ENCODE measurements at places on chromosomes 7 and 10.
A peak's percentile ranks its signal among the peaks of the same experiment; 100 is the strongest.

DNA sequence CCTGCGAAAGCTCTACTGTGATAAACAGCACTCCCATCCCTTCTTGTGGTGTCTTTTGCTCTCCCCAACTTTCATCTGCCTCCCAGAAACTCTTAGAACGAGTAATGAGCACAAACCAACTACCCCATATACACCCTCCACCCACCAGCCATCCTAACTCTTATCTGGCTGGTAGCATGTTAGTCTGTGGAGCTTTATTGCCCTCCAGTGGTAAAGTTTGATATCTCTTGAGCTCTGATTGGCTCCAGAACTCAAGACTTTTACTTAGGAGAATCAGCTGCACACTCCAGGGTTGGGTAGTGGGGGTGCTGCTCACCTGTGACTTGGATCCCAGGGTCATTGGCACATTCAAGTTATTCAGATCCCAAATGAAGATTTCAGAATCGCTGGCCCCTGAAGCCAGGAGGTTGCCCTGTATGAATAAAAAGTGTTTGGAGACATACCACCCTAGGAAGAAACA lies 10.9 kb downstream of the SEC31B start:
- H3K27me3 ChIP-seq = no peaks in the 10 kb centered on the region
- H3K4me1 ChIP-seq = no peaks in the 10 kb centered on the region
- H3K4me3 ChIP-seq = no peak overlapping the region
- DNase-seq = no peak
- H3K27ac ChIP-seq = no peak overlapping the region
- H3K36me3 ChIP-seq = peaks cover 81% of the 10 kb centered on the region

DNA sequence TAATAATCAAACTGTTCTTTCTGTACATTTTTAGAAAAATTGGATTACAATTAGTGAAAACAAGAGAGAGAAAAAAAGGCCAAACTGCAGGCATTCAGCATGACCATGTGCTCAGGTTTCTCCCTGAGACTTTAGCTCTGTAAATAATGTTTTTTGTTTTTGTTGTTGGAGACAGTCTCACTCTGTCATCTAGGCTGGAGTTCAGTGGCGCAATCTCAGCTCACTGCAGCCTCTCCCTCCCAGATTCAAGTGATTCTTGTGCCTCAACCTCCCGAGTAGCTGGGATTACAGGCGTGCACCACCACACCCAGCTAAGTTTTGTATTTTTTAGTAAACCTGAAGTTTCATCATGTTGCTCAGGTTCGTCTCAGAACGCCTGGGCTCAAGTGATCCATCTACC lies 23.0 kb downstream of the BZW2 start:
- H3K27me3 ChIP-seq = no peaks in the 10 kb centered on the region
- peak overlapping the region; percentile 85 for H3K27ac ChIP-seq
- H3K36me3 ChIP-seq = no peaks in the 10 kb centered on the region
- peaks cover 17% of the 10 kb centered on the region for H3K4me1 ChIP-seq

DNA sequence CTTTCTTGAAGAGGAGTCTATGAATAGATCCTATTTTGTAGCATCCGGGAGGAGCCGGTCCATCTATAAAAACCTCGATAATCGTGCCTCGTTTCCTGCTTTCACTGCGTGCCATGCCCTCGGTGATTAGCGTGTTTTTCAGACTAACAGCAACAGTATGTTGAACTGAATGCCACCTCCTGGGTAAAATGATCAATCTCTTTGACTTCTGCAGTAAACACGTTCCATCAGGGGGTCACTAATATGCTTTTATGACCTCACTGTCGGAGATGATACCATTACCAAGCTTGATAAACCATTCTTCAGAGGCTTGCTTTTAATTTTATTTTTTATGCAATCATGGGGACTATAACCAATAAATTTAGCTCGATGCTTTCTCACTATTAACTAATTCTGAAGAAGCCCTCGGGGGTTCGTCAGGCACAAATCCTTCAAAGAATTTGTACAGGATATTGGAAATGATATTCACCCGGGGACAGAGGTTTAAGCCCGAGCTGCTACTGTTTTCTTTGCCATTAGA lies 228.3 kb downstream of the ADARB2 start:
- H3K4me3 ChIP-seq = no peak overlapping the region
- no peaks in the 10 kb centered on the region for H3K36me3 ChIP-seq
- no peak for DNase-seq
- no peak overlapping the region for H3K27ac ChIP-seq

GRCh38 chr7:121499624-121500023 lies 103.5 kb upstream of the FAM3C start:
- H3K4me1 ChIP-seq = no peaks in the 10 kb centered on the region
- H3K4me3 ChIP-seq = no peak overlapping the region
- no peaks in the 10 kb centered on the region for H3K36me3 ChIP-seq
- DNase-seq = no peak
- H3K27ac ChIP-seq = no peak overlapping the region
- H3K27me3 ChIP-seq = no peaks in the 10 kb centered on the region

DNA sequence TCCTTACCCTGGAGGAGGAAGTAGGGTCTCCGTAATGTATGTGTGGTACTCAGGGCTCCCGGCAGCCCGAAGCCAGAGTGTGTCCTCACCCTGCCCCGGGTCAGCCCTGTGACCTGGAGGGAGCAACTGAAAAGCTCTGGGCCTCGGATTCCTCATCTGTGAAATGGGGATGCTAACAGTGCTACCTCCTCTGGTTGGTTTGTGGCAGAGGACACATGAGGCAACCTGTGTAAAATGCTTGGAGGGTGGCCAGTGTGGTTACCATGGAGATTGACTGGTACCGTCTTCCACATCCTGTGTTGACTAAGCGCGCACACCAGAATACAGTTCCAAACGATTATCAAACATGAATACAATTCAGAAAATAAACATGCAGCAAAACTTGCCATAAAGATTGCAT lies 163.8 kb upstream of the KLF6 start:
- H3K36me3 ChIP-seq = no peaks in the 10 kb centered on the region
- no peak overlapping the region for H3K4me3 ChIP-seq
- H3K27ac ChIP-seq = peak overlapping the region; percentile 5
- no peaks in the 10 kb centered on the region for H3K27me3 ChIP-seq
- no peaks in the 10 kb centered on the region for H3K4me1 ChIP-seq

GRCh38 chr10:43410345-43410744 lies 1.4 kb upstream of the HNRNPF start:
- H3K27ac ChIP-seq = no peak overlapping the region
- H3K27me3 ChIP-seq = no peaks in the 10 kb centered on the region
- DNase-seq = no peak

- DNase-seq = no peak
- H3K4me1 ChIP-seq = no peaks in the 10 kb centered on the region
- H3K27me3 ChIP-seq = no peaks in the 10 kb centered on the region
- no peak overlapping the region for H3K4me3 ChIP-seq
- H3K27ac ChIP-seq = no peak overlapping the region
These were observed 6.6 kb downstream of the PILRB start for GRCh38 chr7:100364480-100364879.

- H3K27ac ChIP-seq = no peak overlapping the region
- DNase-seq = no peak
- H3K4me1 ChIP-seq = no peaks in the 10 kb centered on the region
- H3K4me3 ChIP-seq = no peak overlapping the region
These were observed 18.3 kb downstream of the VWDE start for GRCh38 chr7:12385364-12385786.

DNA sequence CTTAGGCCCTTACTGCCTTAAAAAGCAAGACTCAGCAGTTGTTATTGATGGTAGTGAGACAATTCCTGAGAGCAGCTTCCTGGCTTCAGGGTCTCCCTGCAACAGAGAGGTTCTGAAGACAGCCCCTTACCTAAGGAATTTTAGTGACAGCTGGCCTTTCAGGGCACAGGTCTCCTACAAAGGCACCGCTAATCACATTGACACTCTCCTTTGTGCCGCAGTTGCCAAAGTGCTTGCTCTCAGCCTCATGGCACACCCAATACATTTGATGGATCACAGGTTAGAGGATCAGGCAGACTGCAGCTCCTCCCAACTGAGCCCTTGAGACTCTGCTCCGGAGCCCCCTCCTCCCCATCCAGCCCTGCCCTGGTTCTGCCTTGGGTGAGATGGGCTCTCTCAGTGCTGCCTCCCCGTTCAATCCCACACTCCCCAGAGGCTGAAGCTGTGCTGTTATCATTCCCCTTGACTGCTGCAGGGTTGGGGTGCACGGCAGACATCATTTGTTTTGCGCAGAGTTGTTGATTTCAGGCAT lies 198.2 kb downstream of the EMX2 start:
- no peaks in the 10 kb centered on the region for H3K4me1 ChIP-seq
- H3K27ac ChIP-seq = no peak overlapping the region
- H3K27me3 ChIP-seq = peaks cover 2% of the 10 kb centered on the region
- no peaks in the 10 kb centered on the region for H3K36me3 ChIP-seq
- no peak for DNase-seq

DNA sequence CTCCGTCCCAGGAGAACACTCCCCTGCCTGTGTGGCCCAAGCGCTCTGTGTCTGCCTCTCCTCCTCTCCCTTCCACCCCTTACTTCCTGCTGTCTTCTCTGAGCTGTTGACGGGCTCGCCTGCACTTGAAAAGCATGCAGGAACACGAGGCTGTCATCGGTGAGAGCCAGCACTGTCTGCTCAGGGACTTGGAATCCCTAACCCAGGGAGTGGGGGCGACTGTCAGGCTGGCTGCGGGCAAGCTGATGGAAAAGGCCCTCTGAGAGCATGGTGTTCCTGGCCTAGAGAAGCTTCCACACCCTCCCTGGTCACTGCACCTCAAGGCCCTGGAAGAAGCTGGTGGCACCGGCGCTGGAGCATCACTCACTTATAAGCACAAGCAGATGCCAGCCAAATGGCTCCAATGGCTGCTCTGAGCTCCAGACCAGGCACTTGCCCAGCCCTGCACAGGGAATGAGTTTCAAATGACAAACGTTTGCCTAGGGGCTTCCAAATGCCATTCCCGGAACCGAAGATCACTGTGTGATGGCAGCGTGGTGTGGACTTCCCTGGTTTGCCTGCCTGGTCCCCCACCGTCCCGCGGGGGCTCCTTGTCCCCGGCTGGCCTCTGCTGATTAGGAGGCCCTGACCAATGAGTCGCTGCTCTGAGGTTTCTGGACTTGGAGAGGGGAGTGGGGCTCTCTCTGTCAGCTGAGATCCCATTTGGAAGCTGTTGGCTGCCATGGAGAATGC lies 56.7 kb upstream of the EBF3 start:
- DNase-seq = no peak
- H3K4me1 ChIP-seq = peaks cover 4% of the 10 kb centered on the region
- H3K27me3 ChIP-seq = peaks cover 17% of the 10 kb centered on the region
- no peak overlapping the region for H3K27ac ChIP-seq

- H3K4me3 ChIP-seq = no peak overlapping the region
- DNase-seq = no peak
- H3K27ac ChIP-seq = peak overlapping the region; percentile 36
- H3K36me3 ChIP-seq = no peaks in the 10 kb centered on the region
- H3K4me1 ChIP-seq = no peaks in the 10 kb centered on the region
These were observed 276.3 kb downstream of the HPSE2 start for GRCh38 chr10:98959379-98959778.

- H3K4me3 ChIP-seq = no peak overlapping the region
- no peaks in the 10 kb centered on the region for H3K27me3 ChIP-seq
- H3K27ac ChIP-seq = no peak overlapping the region
These were observed 11.6 kb downstream of the GOLGA7B start for GRCh38 chr10:97861097-97861750.

GRCh38 chr10:58322835-58323209 lies 12.0 kb upstream of the UBE2D1 start:
- no peak overlapping the region for H3K4me3 ChIP-seq
- DNase-seq = no peak
- H3K27ac ChIP-seq = no peak overlapping the region
- no peaks in the 10 kb centered on the region for H3K4me1 ChIP-seq
- no peaks in the 10 kb centered on the region for H3K27me3 ChIP-seq

- H3K27ac ChIP-seq = no peak overlapping the region
- H3K4me3 ChIP-seq = no peak overlapping the region
- no peak for DNase-seq
- H3K4me1 ChIP-seq = no peaks in the 10 kb centered on the region
- no peaks in the 10 kb centered on the region for H3K27me3 ChIP-seq
These were observed 516.1 kb downstream of the CCSER2 start for GRCh38 chr10:84844461-84844860.

DNA sequence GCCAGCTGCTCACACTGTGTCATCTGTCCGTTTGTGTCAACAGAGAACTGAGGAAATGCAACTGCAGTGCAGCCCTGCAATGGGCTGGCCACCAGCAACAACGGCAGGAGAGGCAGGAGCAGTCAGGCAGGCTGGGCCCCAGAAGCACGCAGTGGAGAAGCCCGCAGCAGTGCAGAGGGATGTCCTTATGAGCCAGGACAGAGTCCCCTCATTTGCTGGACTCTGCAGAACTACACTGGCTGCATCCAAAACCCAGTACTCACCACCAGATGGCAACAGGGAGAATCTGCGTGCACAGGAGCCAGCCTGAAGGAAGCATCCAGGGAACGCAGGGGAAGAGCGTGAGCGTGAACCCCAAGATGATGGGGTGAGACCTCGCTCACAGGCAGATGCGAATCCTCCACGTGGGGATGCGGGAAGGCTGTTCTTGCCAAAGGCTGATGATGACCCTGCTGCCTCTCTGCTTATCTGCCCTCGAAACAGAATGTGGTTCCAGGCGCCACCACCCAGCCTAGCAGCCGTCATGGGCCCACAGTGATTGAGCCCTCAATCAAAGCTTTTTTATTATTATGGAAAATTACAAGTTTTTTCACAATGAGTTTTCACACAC lies 232.1 kb downstream of the PTPRN2 start:
- no peaks in the 10 kb centered on the region for H3K4me1 ChIP-seq
- DNase-seq = no peak
- no peaks in the 10 kb centered on the region for H3K36me3 ChIP-seq
- no peak overlapping the region for H3K27ac ChIP-seq

DNA sequence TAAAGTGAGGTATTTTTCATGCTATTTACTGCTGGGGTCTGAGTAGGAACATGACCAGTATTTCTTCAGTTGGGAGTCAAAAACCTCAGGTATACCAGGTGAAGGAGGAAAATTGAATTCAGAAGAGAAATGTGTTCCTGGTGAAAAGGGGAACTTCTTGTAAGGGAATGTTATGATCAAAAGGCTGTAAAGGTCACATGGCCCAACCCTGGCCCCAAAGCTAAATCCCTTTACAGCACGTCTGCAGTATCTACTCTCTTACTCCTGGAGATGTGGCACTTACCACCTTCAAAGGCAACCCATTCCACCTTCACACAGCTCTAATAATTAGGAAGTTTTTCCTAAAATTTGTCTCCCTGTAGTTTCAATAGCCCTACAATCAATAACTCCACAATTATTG lies 15.2 kb downstream of the PIK3AP1 start:
- no peaks in the 10 kb centered on the region for H3K27me3 ChIP-seq
- no peaks in the 10 kb centered on the region for H3K4me1 ChIP-seq
- no peak overlapping the region for H3K27ac ChIP-seq
- no peak for DNase-seq
- H3K4me3 ChIP-seq = no peak overlapping the region

- H3K4me1 ChIP-seq = no peaks in the 10 kb centered on the region
- H3K27me3 ChIP-seq = no peaks in the 10 kb centered on the region
- H3K36me3 ChIP-seq = peaks cover 20% of the 10 kb centered on the region
- no peak overlapping the region for H3K27ac ChIP-seq
- H3K4me3 ChIP-seq = no peak overlapping the region
These were observed 22.9 kb downstream of the PARP12 start for GRCh38 chr7:140039896-140040295.

- no peak for DNase-seq
- no peaks in the 10 kb centered on the region for H3K36me3 ChIP-seq
- no peak overlapping the region for H3K27ac ChIP-seq
- no peaks in the 10 kb centered on the region for H3K27me3 ChIP-seq
These were observed 222.8 kb downstream of the RELN start for GRCh38 chr7:103766660-103767059.

- no peak for DNase-seq
- H3K27me3 ChIP-seq = no peaks in the 10 kb centered on the region
- H3K4me1 ChIP-seq = peaks cover 9% of the 10 kb centered on the region
- peak overlapping the region; percentile 27 for H3K27ac ChIP-seq
These were observed 102.2 kb downstream of the RBM20 start for GRCh38 chr10:110746254-110746826.
